ENCODE measurements at places on chromosomes 13 and 19. TPM values are rescaled to one million over a fixed set of nuclear protein-coding genes. Genes with fewer than 3 reads are reported as not detected.

- DNase-seq: no peak
Measured at GRCh38 chr13:46595885-46596275, 42.9 kb downstream of the LRCH1 start.

- no peak for DNase-seq
Measured at GRCh38 chr19:17753976-17754375, 2.7 kb downstream of the FCHO1 start.

DNA sequence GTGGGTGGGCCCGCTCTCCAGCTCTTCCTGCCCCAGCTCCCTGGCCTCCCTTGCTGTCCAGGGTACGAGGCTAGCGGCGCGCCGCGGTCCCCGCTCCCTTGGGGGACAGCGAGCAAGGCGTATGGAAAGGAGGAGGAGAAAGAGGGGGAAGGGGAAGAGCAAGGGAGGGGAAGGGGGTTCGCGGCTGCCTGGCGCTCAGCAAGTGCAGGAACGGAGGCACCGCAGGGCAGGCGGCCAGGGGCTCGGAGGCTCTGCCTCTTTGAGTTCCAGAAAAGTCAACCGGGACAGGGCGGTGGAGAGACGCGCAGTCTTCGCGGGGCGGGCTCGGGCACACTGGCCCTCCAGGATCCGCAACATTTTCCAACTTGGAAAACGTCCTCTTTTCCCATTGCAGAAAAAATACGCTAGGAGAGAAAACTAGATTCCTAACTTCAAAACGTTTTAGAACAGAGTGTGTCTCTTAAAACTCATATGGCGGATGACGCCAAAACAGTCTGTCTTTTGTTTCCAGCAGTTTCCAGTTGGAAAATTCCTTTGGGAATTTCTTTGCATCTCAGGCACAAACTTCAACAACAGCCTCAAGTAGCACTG, 23.1 kb upstream of the TNFRSF19 start:
- DNase-seq: no peak

GRCh38 chr13:98657506-98658085, 80.7 kb upstream of the STK24 start:
- no peak for DNase-seq

DNA sequence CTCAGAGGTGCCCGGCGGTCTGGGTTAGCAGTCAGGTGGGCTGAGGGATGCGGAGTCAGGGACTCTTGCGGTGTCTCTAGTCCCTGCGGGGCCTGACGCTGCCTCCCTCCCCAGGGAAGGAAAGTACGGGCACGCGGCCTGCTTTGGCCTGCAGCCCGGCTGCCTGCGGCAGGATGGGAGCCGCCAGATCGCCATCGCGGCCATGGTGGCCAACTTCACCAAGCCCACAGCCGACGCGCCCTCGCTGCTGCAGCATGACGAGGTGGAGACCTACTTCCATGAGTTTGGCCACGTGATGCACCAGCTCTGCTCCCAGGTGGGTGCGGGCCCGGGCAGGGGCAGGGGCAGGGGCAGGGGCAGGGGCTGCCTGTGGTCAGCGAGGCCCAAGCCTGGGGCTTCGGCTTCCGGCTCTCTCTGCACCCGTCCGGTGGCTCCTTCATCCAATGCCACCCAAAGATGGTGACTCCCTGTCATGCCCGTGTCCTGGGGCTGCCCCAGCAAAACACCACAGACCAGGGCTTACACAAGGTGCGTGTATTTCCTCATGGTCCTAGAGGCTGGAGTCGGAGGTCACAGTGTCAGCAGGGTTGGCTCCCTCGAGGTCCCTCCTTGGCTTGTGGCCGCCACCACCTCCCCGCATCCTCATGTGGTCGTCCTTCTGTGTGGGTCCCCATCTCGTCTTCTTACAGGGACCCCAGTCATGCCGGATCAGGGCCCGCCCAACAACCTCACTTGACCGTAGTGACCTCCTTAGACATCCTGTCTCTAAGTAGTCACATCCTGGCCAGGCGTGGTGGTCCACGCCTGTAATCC, 11.3 kb upstream of the ZNF554 start:
- no peak for DNase-seq

Gene KLHL1
- not detected for total RNA-seq

Gene IL4I1
- 9.5 TPM for total RNA-seq

Gene IZUMO4
- 1.0 TPM for total RNA-seq

GRCh38 chr19:36420961-36421748, 2.7 kb upstream of the ZFP82 start:
- DNase-seq: peak; percentile 10

DNA sequence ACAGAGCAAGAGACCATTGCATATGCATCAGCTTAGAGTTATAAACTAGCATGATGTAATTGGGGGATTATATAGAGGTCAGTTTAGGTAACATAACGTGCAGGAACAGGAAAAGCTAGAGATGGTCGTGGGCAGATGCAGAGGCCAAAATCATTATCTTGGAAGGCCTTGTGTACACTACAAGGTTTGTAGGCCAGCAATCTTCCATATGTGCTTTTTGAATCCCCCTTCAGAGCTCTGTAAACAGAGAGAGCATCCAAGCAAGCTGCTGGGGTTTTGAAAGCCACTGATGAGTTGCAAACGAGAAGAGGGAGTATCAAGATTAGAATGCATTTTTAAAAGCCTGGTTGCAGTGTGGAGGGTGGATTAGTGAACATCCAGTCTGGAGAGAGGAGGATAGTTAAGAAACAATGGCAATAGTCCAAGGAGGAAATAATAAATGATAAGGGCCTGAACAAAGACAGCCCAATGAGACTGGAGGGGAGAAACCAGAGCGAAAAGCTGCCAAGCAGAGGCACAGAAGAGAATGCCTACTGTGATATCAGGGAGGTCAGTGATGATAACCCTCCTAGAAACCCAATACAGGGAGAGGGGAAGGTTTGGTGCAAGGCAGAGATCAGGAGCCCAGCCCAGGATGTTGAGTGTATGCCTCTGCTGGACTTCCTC, 109.6 kb downstream of the ZAR1L start:
- no peak for DNase-seq

DNA sequence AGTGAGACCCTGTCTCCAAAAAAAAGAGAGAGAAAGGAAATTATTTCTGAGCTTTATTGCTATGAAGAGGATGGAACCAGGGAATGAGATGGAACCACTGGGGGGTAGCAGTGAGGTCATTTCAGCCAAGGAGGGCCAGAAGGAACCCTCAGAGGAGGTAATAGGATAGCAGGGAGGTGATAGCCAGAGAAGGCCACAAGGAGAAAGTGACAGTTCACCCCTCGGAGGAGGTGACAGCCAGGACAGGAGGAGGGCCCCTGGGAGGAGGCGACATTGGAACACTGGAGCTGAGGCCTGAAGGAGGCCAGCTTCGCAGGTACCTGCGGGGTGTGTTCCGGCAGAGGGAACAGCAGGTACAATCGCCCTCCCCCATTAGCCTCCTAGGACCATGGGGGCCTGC, 675 bp upstream of the PGPEP1 start:
- no peak for DNase-seq

Gene FPR2
- not detected for total RNA-seq

Gene DHDH
- total RNA-seq: 0.35 TPM

DNA sequence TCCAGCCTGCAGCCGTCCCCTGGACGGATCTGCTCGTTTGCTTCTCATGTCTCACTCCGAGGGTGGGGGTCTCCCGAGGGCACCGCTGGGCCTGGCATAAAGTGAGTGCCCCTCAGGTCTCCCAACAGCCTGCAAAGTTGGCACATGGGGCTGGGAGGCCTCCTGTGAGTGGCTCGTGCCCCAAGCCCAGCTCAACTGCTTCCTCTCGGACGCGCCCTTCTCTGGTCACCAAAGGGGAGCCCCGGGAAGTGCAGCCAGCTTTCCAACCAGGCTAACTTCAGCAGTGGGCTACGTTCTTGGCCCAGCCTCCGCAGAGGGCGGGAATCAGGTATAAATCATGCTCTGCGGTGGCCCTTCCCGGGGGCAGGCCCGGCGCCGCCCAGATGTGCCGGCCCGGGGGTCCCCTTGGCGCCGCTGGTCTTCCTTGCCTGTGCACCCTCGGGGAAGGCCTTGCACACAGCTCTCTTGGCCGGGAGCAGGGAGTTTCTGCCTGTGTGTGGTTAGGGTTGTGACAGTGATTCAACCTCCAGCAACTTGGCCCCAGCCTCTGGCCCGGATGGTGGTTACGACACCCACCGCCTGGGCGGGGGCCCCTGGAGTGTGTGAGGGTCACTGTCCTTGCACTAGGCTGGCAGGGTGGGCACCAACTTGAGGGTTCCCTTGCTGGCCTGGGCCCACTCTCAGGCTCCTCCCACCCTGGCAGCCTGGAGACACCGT, 20.7 kb downstream of the CEBPG start:
- DNase-seq: no peak

GRCh38 chr13:30745906-30746686, 10.8 kb downstream of the ALOX5AP start:
- DNase-seq: no peak

DNA sequence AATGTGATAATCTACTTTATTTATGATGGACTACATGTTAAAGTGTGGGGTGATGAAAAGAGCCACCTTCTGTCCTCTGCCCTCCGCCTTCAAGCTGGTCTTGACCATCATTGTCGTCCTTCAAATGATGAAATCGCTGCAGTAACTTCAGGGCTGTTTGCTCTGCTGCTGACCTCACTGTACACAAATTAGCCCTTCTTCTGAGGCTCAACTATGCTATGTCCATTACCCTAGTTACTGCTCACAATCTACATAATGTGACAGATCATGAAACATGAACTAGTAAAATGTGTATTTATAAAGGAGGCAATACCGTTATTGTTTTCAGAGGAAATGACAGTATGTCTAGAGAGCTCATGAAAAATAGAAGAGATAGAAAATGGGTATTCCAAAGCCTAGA, 145.9 kb downstream of the RFC3 start:
- no peak for DNase-seq

DNA sequence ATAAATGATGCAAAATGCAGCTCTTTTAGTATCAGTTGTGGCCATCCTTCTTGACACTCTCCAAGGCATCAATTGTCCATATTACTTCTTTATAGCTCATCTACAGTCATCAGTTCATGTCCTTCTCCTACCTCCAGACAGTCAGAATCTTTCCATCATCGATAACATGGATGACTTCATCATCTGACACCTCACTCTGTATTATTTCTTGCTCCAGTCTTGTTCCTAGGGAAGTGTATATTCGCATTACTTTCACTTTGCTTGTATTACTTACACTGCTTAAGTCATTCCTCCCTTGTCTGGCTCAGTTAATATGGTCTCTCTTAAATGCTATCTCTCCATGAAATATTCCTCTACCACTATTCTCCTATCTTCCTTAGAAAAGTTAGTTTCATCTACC, 999.1 kb upstream of the SLC10A2 start:
- DNase-seq: no peak

DNA sequence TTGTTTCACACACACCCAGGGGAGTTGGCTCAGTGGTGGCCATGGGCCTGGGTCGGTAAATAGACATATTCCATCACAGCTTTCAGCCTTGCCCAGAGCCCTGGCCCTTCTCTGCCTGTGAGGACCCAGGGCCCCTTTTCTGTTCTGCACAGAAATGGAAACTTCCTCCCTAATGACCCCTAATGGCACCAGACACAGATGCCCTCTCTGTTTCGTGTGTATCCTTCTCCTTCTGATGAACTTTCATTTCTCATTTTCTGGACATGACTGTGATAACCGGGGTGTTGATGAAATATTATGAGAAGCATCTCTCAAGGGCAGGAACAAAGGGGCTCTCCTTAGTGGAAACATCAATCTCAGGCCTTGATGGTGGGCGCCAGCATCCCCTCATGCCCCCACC, 12.8 kb downstream of the LILRA1 start:
- no peak for DNase-seq

Gene MRI1
- 63.0 TPM for total RNA-seq

Gene TCF3
- total RNA-seq: 180 TPM

Gene ZNF699
- 3.4 TPM for total RNA-seq

GRCh38 chr13:43319617-43320444, 296.4 kb downstream of the DNAJC15 start:
- DNase-seq: no peak

DNA sequence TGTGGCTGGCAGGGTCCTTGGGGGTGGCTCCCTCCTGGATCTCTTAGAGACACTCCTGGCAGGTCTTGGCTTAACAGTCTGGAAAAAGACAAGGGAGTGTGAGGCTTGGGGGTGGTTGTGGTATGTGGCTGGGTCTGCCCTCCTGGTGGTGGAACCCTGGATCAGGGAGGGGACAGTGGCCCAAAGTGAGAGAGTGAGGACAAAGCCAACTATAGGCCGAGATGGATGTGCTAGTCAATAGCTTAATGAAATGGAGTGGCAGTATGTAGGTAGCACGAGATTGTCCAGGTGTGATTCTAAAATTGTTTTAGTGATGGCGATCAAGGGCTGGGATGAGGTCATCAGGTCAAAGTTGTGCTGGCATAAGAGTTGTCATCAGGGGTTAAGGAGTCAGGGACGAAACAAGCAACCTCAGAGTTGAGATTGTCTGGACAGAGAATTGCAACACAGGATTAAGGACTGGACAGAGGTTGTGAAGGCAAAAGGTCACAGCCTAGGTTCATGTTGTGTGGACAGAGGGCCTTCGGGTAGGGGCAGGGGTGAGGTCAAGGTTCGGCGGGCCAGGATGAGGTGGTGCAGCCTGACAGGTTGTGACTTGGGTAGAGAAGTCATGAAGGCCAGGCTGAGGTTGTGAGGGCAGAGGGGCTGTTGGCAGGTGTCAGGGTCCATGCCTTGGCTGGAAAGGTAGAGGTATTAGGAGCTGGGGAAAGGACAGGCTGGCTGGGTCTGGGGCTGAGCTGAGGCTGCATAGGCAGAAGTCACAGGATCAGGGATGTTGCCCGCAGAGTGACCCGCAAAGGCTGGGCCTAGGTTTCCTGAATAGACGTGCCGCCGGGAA, 4.5 kb upstream of the RASAL3 start:
- no peak for DNase-seq

GRCh38 chr19:22052644-22053013, 345 bp downstream of the ZNF257 start:
- DNase-seq: no peak

Gene ERVV-1
- not detected for total RNA-seq

- no peak for DNase-seq
Measured at GRCh38 chr19:869245-870177, 10.0 kb downstream of the CFD start.

All from epithelial cell of proximal tubule (primary cell).